Kidney (tissue), 22 donors: ENCODE measurements at places on chromosomes 2 and 18. TPM values are rescaled to one million over a fixed set of nuclear protein-coding genes. Genes with fewer than 3 reads are reported as not detected.

DNA sequence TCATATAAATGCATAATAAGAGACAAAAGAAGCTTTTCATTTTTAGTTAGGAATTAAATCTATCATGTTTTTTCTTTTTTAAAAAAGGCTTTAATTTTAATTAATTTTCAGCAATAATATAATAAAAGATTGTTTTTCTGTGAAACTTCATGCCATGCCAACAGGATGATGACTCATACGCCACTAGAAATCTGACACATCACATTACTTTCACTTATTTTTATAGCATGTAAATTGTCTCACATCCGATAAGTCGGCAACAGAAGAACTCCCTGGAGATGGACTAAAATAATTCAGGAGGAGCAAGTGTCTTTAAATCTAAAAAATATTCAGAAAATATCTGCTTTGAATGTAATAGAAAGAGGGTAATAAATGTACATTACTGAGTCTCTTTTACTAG, 1024.2 kb upstream of the ACVR2A start:
- no peak for DNase-seq

- peak; percentile 82 for DNase-seq
Observed at GRCh38 chr2:207474863-207475485, 54.8 kb upstream of the CREB1 start.

The GAD1 gene
- total RNA-seq = 1.1 TPM

DNA sequence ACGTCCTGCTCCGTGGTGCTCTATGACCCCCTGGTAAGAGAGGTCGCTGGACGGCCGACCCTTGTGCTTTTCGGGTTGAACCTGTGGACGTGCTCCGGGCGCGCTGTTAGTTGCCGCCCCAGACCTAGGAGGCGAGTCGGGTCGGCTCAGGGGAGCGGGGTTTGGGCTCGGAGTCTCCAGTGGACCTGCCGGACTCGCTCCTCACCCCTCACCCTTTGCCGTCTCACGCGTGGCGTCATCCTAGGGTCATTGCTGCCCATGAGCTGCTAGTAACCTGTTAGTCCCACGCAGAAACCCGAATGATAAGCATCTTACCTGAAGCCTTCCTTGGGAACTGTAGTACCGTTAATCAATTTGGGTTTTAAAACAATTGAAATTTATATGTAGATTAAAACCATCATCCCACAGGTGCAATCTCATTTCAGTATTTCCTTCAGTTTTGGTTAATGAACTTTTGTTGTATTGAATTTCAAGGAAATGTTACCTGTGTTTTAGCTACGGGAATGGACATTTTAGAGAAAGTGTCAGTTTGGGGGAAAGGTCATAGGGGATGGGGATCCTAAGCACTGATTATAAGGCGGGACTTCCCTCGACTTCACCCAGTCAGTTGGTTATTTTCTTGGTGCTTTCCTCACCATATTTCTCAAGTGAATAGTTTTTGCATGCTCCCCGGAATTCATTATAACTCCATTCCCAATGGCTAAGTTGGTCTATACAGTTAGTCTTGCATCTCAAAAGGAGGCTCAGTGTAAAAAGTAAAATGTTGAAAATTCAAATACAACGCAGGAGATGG, 536 bp downstream of the ELP2 start:
- DNase-seq = no peak

The HOXD4 gene
- 27.8 TPM for total RNA-seq
